ENCODE measurements at places on chromosomes 2 and 18.

DNA sequence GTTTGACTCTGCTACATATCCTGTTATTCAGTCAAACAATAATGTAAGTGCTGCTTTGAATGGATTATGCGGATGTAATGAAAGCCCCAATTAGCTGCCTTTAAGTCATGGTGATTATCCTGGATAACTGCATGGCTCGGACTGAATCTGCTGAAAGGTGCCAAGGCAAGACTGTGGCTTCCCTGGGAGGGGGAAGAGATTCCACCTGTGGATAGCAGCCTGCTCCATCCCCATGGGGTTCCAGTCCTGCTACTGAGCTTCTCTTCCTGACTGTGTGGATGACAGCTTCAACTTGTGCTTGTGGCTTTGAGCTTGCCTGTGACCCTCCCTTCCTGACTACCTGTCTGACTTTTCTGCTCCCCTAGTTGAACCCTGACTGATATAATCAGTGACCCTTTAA is 540.0 kb upstream of the GYPC start:
- no peak for DNase-seq

GRCh38 chr2:171046048-171046560 is 114.6 kb downstream of the TLK1 start:
- DNase-seq: no peak

GRCh38 chr2:26185304-26185928 is 12.5 kb downstream of the GAREM2 start:
- no peak for DNase-seq

DNA sequence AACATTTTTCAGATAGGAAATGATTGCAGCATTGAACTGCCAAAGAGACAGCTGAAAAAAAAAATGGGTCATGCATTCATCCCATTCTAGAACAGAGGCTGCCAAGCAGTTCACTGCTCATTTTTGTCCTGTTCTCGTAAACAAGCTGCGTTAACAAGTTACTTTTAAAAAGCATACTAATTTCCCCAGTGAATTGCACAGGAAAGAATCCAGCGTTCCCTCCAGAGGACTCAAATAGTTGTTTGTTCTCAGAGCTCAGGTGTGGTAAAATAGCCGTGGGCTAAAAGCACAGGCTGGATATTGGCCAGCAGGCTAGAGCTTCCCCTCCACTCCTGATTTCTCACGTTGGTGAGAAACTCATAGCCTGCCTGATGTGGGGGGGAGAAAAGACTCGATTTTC is 76.1 kb upstream of the AQP4 start:
- no peak for DNase-seq

DNA sequence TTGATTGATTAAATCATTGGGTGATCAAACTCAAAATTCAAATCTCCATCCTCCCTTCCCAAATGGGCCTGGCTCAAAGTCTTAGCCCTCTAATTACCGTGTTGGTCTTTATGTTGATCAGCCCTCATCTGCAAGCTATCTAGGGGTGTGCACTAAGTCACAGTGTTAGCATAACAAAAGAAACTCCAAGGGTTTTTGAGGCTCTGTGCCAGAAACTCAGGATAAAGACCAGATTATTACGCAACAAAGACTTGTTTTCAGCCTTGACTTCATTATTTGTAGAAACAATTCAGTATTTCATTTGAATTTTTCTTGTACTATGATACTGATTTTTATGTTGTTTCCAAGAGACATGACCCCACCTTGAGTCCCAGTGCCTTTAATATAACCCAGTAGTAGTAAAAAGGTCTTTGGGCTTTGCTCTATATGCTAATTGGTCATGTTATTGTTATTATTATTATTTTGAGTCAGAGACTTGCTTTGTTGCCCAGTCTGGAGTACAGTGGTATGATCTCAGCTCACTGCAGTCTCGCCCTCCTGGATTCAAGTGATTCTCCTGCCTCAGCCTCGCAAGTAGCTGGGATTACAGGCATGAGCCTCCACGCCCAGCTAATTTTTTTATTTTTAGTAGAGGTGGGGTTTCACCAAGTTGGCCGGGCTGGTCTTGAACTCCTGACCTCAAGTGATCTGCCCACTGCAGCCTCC is 13.9 kb downstream of the PSMD14 start:
- DNase-seq: no peak

GRCh38 chr2:102110596-102111334 is 31.8 kb upstream of the IL1R1 start:
- no peak for DNase-seq

DNA sequence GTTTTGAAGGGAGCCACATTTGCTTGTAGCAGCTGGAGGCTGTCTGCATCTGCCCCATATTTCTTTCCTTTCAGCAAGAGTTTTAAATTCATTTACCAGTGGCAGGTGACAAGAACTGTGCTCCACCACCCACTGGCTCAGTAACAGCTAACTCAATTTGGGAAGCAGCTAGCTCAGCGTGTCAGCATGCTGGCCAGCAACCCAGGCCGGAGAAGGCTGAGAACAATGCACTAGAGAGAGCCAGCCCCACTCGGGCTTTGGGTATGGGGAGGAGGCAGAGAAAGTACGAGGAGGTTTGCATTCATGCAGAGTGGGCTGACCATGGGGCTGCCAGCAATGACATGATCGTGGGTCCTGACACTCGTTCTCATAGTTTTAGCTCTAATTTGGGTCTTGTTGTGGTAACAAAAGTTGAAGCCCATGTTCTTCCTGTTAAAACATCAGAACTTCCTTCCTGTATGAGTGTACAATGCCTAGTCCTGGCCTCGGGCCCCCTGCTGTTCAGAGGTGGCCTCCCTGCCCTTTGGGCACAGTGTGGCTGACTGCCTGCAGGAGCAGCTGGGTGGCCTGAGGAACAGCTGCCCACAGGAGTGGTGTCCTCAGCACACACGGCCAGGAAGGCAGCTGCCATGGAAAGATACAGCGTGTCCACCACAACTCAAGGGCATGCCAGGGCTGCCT is 23.0 kb downstream of the CDC42EP3 start:
- no peak for DNase-seq

DNA sequence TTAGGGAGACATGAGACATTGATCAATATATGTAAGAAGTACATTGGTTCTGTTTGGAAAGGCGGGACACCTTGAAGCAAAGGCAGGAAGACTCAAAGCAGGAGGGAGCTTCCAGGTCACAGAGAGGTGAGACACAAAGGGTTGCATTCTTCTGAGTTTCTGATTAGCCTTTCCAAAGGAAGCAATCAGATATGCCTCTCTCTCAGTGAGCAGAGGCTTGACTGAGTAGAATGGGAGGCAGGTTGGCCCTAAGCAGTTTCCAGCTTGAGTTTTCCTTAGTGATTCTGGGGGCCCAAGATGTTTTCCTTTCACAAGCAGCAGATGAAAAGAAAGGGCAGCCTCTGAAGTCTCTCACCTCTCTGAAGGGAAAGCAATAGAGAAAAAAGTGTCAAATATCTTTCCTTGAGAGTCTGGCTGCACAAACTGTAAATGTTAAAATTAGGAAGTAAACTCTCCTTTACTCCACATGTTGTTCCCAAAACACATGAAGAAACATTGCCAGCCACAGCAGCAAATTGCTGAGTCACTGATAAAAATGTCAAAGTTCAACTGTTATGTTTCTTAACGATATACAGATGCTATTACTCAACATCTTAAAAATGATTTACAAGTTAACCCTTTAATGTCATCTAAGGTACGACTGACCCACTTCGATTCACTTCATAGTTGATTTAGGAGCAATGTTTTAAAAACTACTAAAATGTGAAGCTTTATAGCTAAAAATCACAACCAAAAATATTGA is 40.3 kb downstream of the CYB5A start:
- DNase-seq: no peak

- DNase-seq: no peak
Observed at GRCh38 chr2:180728928-180729559, 251.4 kb upstream of the UBE2E3 start.

DNA sequence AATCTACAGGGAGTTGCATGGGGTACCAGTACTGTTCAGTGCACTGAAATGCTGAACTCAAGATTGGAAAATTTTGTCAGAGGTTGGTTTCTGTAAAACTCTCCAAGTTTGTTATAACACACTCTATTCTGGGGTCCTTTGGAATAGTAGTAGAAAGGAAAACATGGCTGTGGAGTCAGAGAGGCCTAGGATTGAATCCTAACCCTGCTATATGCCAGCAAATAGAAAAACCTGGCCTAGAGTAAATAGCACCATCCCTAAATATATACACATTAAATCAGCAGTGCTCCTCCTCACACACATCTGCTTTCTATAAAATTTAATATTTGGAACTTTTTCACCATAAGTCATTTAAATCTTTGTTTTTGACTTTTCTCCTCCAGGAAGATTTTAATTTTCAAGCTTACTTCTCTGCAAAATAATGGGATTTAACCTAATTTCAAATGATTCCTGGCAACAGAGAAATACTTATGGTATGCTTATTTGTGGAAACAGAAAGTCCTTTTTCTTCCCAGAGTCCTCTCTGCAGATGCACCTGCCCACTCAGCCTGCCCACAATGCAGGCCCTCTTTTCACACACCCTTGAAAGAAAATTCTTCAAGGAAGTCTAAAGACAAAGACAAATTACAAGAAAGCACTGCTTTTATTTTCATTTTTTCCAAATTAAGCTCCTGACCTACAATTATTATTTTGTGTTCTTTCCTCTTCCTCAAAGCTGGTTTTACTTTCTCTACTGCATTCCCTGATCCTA is 197.5 kb upstream of the LRRTM1 start:
- DNase-seq: no peak

DNA sequence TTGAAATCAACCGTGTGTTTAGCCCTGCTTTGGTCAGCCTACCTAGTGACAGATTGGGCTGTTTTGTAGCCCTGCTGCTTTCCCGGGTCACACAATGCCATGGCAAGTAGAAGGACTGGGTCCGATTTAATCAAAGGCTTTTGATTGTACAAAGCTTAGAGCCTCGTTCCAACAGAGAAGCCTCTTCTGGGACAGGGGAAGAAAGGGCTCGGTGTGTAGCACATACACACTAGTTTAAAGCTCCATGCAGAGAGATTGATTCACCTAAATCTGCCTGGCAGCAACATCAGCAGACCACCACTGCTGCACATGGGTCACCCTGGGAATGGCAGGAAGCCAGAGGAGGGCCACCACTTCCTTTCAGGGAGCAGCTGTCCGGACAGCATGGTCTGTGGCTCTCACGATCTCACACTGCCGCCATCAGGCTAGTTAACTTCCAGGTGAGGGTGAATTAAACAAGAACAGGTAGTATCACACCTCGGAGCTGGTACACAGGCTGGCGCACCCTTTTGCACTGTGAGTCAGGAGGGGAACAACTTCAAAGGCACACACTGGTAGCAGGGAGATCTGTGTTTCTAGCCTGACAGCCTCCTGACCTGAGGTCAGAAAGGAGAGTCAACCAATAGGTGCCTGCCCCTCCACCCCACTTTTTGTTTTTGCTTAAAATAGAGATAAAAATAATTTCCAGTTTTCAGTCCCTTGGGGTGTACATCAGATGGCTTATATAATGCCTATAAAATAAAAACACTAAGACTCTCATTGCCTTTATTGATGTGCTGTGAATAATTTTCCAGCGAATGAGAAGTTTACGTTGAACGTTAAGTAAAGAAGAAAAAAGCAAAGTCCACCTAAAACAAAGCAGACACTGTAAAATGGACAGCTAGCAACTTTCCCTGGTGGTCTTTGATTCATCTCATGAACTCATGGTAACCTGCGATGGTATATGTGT is 108.5 kb downstream of the CDCA7 start:
- DNase-seq: no peak

GRCh38 chr2:28627722-28628480 is 123.7 kb upstream of the PPP1CB start:
- no peak for DNase-seq

DNA sequence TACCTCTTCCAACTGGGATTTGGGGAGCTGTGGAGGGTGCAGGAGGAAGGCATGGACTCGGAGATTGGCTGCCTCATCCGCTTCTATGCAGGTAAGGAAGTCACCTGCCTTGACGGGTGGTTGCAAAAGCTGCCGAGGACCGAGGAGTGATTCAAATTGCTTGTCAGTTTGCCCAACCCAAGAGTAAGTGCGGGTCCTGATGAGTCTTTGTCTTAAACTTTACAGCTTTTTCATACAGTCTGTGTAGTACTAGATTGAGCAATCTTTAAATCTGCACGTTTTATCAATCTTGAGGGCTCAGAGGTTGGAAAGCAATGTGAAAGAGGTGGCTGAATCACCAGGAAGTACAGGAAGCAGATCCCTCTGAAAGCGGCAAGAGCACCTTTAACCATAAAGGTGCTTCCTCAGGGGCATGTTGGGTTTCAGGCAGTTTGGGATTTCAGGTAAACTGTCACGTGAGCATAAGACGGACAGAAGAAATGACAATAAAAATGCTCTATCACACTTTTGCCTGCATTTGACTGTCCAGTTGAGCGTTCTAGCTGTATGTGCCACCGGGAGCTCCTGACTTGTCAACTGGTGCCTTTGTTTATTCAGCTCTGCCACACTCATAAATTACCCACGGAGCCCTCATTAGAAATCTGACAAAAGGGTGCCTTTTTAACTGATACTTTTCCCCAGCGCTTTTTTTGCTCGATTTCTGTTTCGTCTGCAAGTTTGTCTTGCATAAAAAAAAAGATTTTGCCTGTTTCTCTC is 2.0 kb downstream of the PHLPP1 start:
- no peak for DNase-seq

DNA sequence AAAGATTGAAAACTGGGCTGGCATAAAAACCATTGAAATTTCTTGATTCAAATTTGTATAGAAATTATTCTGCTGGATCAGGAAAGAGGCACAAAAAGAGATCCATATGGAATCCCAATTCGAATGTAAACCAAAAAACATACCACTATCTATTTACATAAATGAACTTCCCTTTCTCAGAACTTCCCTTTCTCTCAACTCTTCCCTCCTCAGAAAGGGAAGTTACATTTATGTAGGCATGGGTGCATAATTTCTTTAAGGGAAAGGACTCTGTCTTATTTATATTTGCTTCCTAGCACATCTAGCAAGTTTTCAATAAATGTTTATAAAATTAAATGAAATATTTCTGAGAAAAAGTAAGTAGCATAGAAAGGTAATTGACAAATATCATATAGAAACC is 398.1 kb upstream of the ATP5MC3 start:
- DNase-seq: no peak

DNA sequence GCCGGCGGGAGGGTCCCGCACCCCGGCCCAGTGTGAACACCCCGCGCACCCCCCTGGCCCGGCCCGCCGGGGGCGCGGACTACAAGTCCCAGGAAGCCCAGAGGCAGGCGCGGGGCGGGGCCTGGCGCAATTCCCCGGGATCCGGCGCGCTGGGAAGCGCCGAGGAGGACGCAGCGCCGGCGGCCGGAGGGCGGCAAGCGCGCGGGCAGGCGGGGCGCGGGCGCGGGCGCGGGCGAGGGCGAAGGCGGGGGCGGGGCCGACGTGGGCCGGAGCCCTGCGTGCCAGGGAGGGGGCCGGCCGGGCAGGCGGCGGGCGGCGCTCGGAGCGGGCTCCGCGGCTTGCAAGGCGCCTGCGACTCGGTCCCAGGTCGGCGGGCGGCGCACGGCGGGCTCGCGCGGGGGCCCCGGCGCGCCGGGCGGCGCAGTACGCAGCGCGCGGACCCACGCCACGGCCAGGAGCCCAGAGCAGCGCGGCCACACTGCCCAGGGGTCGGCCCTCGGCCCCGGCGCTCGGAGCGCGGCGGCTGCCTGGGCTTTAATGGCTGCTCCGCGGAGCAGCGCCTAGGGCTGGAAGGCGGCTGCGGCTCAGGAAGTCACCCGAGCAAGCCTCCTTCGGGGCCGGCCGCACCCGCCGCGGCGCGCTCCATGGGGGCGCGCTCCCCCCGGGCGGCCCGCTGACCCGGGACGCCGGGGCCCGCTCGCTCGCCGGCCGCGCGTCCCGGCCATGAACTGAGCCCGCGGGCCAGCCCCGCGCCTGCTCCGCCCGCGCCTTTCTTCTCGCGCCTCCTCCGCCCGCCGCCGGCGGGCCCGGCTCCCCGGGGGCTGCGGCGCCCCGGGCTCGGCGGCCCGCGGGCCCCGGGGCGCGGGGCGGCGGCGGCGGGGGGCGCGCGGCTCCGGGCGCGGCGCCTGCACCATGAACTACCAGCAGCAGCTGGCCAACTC is at the start of gene AGAP1:
TSS of gene AGAP1 (plus strand) at position 269 of the 941 bp plus-strand sequence.
- DNase-seq: no peak
